ENCODE measurements at places on chromosomes 3 and 15.

DNA sequence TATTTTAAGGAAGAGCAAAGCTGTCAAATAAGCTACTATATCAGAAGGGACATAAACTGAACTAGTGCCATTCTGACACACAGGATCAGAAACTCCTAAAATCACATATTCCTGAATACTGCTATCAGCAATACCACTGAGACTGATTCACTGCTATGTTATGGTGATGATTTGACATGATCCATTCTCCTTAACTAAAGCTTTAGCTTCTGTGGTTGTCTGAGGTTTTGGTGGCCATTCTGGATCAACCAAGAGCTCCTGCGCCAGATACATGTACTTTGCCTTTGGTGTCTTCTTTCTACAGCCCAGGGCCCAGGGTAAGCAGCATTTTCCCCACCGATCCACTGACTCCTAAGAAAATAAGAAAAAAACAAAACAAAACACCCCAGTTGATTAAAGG is 6.7 kb upstream of the GP5 start:
- no peak for DNase-seq

DNA sequence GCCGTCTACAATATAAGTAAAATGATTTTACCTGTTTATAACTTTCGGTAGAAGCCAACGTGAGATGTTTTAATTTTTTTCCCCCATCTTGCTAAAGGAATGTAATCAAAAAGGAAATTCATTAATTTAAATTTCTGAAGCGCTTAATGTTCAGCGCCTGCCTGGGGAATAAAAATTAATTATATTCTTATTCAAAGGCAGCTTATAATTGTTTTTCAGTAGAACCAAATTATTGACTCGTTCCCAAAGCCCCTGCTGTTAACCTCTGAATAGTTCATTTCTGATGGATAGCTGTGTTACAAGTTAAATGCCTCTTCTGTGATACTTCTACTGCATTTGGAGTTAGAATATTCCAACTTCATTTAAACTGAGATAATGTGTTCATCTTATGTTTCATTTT is 51.6 kb downstream of the ARMC8 start:
- no peak for DNase-seq

DNA sequence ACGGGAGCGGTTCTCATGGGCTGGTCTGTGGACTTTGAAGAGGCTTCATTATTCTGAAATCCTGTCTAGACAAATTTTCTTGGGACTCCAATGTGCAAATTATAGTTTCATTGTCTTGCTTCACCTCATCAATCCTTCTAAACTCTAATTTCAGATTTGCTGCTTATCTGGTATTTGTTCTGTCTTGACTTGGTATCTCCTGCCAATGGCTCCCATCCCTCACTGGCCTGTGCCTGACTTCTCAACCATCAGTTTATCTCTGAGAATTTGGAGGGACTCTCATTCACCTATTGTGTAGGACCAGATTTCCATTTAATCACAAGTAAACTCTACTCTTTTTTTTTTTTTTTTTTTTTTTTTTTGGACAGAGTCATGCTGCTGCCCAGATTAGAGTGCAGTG is 960.2 kb upstream of the NR2F2 start:
- DNase-seq, result no peak

DNA sequence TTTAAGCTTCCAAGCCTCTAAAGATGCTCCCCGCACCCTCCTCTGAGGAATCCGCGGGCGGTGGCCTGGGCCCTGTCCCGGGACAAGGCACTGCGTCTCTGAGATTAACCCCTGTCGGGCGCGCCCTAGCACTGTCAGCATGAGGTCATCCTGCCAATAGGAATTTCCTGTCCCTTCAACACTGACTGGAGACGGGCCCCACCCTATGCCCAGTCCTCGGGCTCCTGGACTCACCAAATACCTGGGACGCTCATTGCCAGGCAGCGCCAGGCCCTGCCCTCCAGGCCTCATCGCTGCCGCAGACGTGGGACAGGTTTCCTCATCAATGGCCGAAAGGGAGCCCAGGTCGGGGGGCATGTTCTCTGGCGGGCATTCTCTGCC is 67.6 kb upstream of the SH3GL3 start:
- DNase-seq, result no peak

DNA sequence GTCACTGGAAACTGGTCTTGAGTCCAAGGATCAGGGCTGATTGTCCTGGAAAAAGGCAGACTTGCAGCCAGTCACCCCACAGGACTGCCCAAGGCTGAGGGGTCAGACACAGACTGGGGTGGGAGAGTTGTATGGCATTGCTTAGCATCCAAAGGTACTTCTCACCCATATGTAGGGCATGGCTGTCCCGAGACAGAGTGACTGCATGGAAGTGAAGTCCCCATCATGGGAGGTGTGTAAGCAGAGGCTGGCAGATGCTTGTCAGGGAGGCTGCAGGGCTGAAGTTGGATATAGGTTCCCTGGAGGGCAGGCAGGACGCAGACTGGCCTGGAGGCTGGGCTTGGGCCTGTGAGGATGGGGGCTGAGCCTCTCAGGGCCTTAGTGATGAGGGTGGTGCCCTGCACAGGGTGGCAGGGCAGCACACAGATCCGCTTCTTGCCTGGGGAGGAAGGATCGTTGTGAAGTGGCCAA is 31.1 kb downstream of the PSTPIP1 start:
- no peak for DNase-seq

DNA sequence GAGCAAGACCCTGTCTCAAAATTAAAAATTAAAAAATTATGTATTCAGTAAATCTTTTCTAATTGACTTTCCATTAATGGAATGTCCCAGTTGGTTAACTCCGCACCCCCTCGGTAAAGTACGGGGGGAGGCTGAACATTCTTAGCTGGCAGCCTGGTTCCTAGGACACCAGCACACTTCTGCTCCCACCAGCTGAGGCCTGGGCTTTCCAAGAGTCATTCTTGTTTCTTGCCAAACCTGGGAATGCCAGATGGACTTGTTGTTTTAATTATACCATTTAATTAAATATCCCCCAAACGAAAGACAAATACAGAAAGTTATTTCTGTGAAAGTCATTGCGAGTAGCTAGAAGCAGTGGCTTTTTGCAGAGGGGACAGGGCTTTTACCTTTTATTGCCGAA is 179.4 kb downstream of the VGLL4 start:
- DNase-seq, result no peak

GRCh38 chr15:47409600-47409999 is 307.7 kb upstream of the SEMA6D start:
- DNase-seq, result no peak

- DNase-seq, result no peak
These were observed 26.8 kb downstream of the CAPN3 start for GRCh38 chr15:42385980-42386700.

DNA sequence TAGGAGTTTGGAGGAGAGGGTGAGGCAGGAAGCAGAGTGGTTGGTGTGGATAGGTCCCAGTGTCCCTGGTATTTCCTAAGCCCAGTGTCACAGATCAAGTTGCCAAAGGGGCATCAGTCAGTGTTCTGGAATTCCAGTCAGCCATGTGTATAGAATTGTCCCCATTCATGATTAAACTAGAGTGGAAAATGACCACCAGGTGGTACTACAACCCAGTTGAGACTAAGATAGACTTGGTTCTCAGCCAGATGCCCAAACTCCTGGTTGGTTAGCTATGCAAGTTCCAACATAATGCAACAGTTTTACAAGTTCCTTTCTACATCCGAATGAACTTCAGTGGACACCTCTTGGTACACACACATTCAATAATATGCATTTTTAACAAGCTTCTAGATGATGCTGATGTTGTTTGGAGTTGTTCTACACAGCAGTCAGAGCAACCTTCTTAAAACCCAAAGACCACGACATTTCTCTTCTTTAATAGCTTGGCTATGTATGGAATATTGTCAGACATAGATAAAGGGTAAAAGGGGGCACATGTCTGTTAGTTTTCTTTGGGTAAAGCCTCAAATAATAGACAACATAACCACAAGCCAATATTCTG is 8.4 kb upstream of the ATR start:
- peak; percentile 39 for DNase-seq

- peak; percentile 93 for DNase-seq
These were observed 29.8 kb downstream of the SLC6A6 start for GRCh38 chr3:14431917-14432834.

DNA sequence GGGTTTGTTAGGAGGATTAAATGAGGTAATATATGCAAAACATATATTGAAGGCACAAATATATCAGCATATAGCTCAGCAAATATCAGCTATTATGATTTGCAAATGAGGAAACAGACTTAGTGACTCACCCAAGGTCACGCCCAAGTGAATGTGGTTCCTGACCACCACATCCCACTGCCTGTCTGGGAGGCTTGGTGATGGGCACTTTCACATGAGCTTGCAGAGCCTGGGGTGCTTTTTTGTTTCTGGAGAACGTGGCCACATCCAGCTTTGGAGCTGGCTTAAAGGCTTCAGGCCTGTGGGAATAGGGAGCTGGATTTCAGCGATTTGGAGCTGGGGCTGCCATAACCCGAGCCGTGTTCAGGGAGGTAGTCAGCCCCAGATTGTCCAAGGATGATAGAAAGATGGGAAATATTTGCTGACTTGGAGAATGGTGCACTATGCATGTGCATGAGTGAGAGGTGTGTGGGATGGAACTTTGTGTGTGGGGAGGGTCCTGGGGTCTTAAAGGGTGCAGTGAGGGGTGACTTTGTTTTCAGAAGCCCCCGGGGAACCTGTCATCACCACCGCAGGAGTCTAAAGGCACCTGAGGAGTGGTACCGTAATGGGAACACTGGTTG is 12.0 kb upstream of the FGD5 start:
- DNase-seq, result no peak

GRCh38 chr3:138347960-138348753 is at the start of gene MRAS:
MRAS (plus strand) TSS chr3:138348579; CDS start chr3:138372884, 24,305 bp downstream.
- no peak for DNase-seq

- peak; percentile 33 for DNase-seq
These were observed 460 bp upstream of the ZMAT3 start for GRCh38 chr3:179072100-179072438.

DNA sequence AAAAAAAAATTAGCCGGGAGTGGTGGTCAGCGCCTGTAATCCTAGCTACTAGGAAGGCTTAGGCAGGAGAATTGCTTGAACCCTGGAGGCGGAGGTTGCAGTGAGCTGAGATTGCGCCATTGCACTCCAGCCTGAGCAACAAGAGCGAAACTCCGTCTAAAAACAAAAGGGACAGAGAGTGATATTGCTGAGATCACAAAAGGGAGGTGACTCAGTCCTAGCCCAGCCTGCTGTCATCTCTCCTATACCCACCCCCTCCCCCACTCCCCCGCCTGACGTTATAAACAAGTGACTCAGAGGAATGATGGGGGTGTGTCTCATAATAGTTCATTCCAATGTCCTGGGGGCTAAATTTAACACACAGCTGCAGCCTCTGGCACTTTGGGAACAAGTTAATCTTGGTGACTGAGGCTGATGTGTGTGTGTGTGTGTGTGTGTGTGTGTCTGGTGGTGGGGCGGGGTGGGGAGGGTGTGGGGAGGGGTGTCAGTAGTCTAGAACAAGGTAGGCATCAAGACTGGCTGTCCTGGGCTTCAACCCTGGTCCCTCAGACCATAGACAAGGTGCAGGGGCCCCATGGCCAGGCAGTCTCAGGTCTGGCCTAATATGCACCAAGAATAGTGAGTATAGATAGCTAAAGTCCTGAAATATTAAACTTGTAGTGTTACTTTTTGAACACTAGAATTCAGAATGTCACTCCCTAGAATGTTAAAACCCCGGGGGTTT is 1.3 kb upstream of the KLHL40 start:
- no peak for DNase-seq

GRCh38 chr3:124126436-124127023 is 134.6 kb upstream of the ROPN1 start:
- no peak for DNase-seq

- DNase-seq, result no peak
These were observed 5.6 kb downstream of the PRTG start for GRCh38 chr15:55737373-55737772.

- no peak for DNase-seq
These were observed 31.4 kb upstream of the MGLL start for GRCh38 chr3:127853681-127854080.

GRCh38 chr3:89116476-89116875 is 9.1 kb downstream of the EPHA3 start:
- no peak for DNase-seq

DNA sequence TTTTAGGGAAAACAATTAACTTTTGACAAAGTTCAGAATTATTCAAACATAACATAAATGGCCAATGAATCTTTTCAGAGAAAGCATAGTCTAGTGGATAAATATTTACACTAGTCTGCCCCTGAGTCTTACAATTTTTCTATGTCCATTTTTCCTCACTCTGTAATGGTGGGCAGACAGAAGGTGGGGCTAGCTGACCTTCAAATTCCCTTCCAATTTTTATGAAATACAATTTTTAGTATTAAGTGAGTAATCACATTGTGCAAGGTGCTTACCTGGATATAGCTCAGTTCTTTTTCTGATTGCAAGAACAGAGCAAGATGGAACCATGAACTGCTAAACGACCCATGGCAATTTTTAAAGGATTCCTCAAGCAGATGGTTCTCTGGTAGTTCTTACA is 441.7 kb upstream of the NR2F2 start:
- no peak for DNase-seq

DNA sequence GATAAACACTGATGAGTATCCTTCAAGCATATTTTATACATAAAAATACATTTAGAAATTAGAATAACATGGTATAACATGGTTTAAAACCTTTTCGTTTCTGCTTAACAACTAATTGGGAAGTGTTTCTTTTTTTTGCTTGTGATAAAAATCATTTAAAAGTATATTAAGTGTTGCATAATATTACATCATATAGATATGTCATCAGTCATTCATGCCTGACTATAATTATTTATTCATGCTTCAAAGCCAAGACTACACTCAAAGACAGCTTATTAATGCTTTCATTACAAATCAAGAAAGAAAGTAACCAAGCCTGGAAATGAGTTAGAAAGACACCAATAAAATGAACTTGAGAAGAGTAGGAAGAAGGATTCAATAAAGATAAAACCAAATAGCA is 136.6 kb upstream of the TP63 start:
- DNase-seq, result no peak

DNA sequence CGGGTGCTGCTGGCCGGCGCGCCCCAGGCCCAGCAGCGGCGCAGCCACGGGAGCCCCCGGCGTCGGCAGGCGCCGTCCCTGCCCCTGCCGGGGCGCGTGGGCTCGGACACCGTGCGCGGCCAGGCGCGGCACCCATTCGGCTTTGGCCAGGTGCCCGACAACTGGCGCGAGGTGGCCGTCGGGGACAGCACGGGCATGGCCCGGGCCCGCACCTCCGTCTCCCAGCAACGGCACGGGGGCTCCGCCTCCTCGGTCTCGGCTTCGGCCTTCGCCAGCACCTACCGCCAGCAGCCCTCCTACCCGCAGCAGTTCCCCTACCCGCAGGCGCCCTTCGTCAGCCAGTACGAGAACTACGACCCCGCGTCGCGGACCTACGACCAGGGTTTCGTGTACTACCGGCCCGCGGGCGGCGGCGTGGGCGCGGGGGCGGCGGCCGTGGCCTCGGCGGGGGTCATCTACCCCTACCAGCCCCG is 777 bp downstream of the LOXL1 start:
- peak; percentile 44 for DNase-seq
